Activated CD4-positive, alpha-beta T cell treated with anti-CD3 and anti-CD28 coated beads for 36 hours (primary cell): ENCODE measurements at places on chromosomes 2 and 18.

DNA sequence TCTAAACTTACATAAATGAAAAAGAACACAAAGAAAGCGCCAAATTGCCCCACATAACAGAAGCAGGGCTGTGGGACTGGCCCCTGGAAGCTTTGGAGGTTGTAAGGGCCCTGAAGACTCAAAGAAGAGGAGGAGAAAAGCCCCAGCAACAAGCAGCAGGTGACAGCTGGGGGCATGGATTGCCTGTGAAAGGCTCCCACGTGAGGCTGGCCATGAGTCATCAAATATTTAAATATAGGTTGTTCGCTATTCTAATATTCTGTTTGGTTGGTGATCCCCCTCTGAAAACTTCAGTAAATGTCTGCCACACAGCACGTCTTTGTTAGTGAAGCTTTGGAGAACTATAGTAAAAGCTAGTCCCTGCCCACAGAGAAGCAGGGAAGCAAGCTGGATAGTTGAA is 132.4 kb downstream of the MREG start:
- H3K27me3 ChIP-seq: peaks cover 1% of the 10 kb centered on the region
- no peaks in the 10 kb centered on the region for H3K4me1 ChIP-seq
- no peaks in the 10 kb centered on the region for H3K36me3 ChIP-seq
- no peak for DNase-seq

DNA sequence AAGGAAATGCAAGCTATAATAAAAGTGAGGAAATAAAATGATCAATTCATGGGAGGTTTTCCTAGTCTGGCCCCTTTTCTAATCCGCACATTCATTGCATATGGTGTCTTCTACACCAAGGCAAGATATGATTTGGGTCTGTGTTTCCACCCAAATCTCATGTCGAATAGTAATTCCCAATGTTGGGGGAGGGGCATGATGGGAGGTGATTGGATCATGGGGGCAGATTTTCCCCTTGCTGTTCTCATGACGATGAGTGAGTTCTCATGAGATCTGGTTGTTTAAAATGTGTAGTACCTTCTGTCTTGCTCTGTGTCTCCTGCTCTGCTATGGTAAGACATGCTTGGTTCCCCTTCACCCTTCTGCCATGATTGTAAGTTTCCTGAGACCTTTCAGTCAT is 315.4 kb downstream of the CYRIA start:
- H3K27me3 ChIP-seq: no peaks in the 10 kb centered on the region
- no peaks in the 10 kb centered on the region for H3K4me1 ChIP-seq

DNA sequence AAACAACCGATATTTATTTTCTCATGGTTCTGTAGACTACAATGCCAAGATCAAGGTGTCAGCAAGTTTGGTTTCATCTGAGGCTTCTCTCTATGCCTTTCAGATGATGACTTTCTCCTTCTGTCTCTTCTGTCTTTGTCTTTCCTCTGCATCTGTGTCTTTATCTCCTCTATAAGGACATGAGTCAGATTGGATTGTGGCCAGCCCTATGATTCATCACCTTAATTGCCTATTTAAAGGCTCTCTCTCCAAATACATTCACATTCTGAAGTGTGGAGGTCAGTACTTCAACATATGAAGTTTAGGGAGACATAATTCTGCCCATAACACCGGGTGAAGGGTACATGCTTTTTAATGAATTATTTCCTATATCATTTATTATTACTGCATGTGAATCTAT is 71.2 kb upstream of the CNTNAP5 start:
- no peaks in the 10 kb centered on the region for H3K4me1 ChIP-seq
- no peaks in the 10 kb centered on the region for H3K36me3 ChIP-seq
- no peaks in the 10 kb centered on the region for H3K27me3 ChIP-seq

DNA sequence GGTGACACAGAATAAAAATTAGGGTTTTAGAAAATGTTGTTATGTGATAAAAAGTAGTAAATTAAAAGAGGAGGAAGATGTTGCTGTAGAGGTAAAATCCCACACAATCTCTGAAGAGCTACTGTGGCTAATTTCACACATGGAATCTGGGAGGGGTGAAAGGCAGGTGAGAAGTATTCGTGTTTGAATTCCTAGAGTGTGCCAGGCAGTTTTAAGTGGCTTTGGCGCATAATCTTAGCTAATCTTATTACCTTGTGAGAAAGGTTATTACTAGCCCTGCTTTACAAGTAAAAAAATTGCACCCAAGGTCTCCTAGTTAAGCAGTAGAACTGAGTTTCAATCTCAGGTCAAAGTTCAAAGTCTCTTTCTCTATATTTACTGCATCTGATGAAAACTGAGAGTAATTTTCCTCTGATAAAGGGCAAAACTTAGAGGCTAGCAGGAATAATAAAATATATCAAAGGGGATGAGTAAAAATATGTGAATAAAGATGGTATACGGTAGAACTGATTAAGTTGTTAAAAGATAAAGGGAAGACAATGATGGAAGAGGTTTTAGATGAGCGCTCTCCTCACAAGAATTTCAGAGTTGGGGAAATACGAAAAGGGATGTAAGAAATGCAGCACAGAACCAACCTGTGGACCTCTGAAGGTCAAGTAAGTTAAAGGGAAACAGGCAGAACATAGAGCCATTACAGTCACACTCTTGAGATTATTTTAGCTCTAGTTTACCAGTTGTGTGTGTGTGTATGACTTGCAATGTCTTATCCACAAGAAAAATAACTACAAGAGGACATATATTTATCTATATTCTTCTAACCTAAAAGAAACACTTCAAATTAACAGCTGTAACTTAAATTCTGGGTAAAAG is 34.8 kb downstream of the GAREM1 start:
- no peak for DNase-seq
- H3K4me3 ChIP-seq: no peak overlapping the region
- H3K4me1 ChIP-seq: no peaks in the 10 kb centered on the region

DNA sequence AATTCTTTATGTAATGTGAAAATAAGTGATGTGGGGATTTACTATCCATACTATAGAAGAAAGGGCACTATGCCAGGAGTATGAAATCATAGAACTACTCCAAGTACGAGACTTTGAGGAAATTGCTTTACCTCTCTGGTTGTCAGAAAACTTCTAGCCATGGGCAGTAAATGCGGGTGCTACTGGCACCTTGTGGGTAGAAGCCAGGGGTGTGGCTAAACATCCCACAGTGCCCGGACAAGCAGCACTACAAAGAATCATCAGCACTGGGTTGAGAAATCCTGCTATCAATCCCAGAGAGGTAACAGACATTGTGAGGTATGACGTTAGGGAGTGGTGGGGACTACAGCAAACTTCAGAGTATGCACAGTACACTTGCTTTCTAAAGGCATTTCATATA is 453.5 kb upstream of the TNP1 start:
- DNase-seq: no peak
- H3K27ac ChIP-seq: no peak overlapping the region
- no peaks in the 10 kb centered on the region for H3K36me3 ChIP-seq

DNA sequence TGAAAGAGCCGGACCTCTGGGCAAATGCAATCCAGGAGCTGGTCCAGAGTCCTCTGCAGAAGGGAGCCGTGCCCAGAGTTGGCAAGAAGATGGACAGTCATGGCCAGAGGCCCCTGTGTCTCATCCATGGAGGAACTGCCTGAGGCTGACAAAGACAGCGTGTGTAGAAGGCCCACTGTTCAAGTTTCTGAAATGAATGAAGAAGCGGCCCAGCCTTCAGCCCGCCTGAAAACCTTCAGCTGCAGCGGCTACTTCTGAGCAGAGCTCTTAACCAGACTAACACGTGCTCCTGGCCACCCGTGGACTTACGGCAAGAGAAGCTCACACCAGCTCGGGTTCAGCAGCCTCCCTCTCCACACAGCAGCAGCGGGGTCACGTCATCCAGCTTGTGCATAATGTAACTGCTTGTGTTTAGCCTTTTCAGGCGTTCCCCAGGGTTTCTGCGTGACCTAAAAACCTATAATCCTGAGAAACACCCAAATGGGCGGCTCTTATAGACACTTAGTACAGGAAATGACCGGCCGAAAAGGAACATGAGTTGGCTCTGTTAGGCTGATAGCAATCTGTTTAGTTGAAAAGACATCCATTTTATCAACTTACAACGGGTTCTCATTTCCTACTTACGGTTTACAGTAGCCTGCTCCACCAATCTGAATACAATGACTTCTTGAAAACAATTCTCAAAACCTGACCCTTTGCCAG is at the start of gene FAM124B:
Gene FAM124B (minus strand): TSS at position 467 of the 702 bp plus-strand sequence. CDS start 339 bp downstream, at position 128.
- peak; percentile 68 for DNase-seq
- peak within 1 kb of the TSS; percentile 82 for H3K27ac ChIP-seq
- H3K36me3 ChIP-seq: no peaks in the 10 kb centered on the region
